Activated CD4-positive, CD25-positive, alpha-beta regulatory T cell (primary cell): ENCODE measurements at places on chromosomes 4 and X.

GRCh38 chr4:46844325-46844917, 64.6 kb downstream of the COX7B2 start:
- no peak for DNase-seq

DNA sequence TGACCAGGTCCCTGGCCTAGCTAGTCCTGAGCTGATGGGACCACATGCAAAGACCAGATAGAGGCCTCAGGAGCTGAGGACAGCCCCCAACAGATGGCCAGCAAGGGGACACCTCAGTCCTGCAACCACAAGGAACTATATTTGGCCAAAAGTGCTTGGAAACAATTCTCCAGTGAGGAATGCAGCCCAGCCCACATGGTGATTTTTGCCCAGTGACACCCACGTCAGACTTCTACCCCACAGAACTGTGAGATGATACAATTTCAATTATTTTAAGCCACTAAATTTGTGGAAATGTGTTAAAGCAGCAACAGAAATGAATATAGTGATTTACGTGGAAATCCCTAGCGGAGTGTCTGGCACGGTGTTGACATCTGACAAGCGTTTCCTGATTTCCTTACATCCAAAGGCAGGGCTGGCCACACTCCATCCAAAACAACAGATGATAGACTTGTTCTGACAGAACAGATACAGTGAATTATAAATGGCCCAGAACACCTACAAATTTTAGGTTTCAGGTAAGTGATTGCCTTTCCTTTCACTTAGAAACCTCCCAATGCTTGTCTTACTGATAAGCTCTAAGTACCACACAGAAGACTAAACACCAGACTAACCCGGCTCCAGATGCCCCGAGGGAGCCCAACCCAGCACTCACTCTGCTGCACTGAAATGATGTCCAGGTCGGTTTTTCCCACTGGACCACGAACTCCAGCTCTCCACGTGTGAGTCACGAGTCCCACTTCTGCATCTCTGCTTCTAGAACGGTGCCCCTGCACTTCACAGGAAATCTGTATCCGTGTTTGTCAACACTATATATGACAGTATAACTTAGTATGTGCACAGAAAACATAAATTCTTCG, 5.8 kb downstream of the AFAP1 start:
- no peak for DNase-seq

DNA sequence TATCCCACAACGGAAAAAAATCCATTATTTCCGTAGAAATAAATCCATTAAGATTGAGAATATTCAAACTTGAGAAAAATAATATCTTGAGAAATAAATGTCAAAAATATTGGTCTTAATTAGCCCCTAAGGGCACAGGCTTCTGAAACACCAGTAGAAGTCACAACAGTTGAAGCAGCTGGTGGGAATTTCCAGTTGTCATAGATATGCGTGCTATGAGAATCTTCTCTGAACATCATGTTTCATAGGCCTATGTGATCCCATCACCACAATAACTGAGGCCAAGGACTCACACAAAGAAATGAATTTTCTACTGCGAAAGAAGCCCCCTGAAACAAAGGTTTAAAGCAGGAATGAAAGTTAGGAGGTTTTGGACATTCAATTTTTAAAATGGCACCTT, 292.0 kb downstream of the DTHD1 start:
- DNase-seq, result no peak

DNA sequence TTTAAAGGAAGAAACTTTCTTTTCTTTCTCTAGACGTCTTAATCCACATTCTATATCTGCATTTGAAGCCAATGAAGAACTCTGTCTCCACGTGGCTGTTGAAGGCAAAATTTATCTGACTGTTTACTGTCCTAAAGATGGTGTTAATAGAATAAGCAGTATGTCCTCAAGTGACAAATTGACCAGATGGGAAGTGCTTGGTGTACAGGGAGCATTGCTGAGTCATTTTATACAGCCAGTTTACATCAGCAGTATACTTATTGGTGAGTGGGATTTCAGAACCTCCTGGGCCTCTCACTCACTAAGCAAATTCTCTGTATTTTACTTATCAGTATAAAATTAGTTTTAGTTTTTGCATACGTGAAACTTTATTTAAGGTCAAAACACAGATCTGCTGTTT, 33.7 kb downstream of the ADAD1 start:
- DNase-seq, result no peak

GRCh38 chr4:61162116-61162515, 38.0 kb upstream of the ADGRL3 start:
- DNase-seq, result no peak

DNA sequence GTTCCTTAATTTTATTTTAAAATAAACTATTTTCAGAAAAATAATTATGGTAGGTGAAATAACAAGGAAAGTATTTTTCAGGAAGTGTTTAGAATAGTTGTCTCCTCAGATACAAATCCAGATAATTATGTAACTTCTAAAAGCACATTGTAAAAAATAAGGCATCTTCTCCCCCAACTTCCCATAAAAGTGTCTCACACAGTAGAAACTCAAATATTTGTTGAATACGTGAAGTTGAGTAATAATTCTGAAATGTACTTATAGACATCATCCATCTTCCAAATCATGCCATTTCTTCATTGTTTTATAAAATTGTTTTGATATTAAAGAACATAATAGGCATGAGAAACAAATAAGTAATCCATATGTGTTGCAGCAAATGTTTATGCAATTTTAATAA, 18.0 kb downstream of the SHISA3 start:
- DNase-seq, result no peak

DNA sequence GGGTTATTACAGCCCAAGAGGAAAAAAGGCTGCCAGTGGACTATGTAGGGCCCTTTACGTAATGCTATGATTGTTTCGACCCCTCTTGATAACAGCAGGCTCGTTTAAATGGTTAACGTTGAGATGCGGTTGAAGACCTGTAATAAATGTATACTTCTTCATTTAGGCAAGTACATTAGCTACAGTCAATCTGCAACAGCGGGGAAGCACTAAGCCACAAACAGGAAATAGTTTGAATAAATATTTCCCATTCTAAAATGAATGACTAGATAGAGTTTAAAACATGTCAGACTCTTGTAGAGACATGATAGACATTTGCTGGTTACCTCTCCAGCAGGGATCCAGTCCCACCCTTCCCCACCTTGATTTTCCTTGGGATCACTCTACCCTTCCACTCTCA, 38.1 kb upstream of the STIM2 start:
- no peak for DNase-seq

DNA sequence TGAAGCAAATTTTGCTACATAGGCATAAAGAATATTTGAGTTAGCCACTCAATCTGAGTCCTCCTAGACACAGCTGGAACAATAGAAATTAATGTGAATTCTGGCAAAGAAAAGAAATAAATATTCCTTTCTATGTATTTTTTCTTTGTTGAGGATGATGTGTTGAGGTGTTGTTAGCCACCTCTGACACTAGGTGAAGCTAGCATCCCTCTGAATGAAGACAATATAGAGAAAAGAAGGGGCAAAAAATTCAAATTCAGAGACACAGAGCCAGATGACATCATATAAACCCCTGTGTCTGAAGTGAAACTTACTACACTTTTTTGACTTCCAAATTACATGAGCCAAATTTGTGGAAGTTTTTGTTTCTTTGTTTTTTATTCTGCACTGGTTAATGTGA, 34.6 kb upstream of the TMPRSS11D start:
- DNase-seq, result no peak

DNA sequence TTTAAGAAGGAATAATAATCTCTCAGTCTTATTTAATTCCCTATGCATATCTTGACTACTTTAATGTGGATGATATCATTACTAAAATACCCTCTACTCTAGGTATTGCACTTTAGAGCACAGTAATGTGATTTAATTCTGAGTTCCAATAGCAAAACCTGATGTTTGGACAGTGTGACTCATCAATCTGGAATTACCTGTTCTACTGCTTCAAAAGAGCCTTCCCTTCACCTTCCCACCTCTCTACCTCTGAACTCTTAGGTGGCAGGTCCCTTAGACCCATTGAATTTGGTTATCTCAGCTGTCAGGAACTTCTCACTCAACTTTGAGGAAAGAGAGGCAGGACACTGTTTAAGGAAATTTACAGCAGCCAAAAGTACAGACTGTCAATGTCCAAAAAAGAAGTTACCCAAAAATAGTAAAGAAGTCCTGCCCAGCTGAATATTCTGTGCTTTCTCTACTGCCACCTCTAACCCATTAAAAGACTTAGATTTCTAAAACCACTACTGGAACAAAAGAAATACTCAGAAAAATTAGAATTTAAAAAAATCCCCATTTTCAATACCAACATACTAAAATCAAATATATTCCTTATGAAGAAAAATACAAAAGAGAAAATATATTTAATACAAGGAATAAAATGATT, 123.1 kb upstream of the GPM6A start:
- no peak for DNase-seq

GRCh38 chrX:121479406-121479805, 432.0 kb downstream of the GLUD2 start:
- DNase-seq, result no peak

DNA sequence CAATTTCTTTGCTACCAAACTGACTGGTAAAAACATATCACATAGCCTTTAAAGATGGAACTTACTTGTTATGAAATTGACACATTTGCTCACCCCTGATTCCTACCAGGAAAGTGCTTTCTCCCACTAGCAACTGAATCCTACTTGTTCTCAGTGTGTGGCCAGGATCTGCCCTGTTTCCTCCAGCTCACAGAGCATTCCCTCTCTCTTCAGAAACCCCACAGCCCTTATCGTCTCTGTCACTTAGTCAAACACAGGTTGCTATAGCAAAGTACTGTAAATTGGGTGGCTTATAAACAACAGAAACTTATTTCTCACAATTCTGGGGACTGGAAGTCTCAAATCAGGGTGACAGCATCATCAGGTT, 265.2 kb upstream of the BOD1L1 start:
- no peak for DNase-seq

DNA sequence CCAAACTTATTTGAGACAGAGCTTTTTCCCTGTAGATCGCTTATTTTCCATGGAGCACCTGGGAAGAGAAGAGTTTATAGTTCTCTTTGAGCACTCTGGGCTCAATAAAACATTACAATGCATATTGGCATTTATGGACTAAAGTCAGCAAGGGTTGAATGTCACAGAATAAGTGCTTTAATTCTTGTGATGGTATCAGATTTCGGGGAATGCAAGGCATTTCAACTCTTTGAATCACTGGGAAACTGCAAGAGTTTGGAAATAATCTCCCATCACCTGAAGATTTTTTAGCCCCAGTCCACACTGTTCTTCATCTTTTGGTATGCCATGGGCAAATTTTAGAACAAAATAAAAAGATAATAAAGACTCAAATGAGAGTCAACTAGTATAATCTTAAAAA, 111.5 kb upstream of the WDFY3 start:
- no peak for DNase-seq

GRCh38 chr4:83772685-83773084, 236.8 kb downstream of the GPAT3 start:
- DNase-seq, result no peak

DNA sequence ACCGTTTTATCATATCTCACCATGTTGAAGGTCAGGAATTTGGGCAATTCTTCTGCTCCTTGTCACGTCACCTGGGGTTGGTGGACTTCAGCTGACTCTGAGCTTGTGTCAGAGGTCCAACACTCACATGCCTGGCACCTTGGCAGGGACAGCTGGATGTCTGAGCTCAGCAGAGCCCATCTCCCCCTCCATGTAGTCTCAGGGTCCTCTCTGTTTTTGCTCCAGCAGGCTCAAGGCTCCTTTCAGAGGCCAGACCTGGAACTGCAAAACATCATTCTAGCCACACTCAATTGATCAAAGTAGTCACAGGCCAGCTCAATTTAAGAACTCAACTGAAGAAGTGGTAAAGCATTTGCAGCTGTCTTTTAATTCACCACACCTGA, 45.4 kb downstream of the EDNRA start:
- DNase-seq, result no peak

DNA sequence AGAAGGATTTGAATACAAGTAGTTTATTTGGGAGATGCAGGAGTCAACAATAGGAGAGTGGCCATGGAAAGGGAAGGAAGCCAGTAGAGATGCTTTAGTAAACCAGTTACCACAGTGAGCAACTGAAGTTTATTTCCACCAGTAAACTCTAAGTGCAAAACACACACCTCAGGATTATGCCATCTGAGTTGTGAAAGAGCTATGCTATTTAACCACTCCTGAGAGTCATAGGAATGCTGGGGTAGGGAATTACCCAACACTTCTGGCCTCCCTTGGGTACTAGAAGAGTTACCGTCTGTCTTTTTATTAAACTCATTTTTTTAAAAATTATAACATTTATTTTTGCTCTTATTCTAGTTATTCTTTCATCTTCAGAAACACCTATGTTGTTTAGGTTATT, 834.6 kb upstream of the AMOT start:
- DNase-seq, result no peak

DNA sequence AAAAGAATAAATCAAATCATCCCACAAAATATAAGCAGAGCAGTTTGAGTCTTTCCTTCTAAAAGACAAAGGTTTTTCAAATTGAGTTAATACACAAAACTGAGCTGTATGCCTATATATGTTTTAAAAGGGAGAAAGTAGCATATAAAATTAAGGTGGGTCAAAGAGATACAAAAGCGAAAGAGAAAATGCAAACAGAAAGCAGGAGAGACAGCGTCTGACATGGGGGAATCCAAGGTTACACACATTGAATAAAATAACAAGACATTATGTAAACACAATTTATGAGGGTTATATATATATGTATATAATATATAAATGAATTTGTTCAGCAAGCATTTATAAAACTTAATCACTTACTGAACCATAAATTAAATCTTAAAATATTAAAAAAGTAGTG, 276.1 kb upstream of the LCORL start:
- no peak for DNase-seq

DNA sequence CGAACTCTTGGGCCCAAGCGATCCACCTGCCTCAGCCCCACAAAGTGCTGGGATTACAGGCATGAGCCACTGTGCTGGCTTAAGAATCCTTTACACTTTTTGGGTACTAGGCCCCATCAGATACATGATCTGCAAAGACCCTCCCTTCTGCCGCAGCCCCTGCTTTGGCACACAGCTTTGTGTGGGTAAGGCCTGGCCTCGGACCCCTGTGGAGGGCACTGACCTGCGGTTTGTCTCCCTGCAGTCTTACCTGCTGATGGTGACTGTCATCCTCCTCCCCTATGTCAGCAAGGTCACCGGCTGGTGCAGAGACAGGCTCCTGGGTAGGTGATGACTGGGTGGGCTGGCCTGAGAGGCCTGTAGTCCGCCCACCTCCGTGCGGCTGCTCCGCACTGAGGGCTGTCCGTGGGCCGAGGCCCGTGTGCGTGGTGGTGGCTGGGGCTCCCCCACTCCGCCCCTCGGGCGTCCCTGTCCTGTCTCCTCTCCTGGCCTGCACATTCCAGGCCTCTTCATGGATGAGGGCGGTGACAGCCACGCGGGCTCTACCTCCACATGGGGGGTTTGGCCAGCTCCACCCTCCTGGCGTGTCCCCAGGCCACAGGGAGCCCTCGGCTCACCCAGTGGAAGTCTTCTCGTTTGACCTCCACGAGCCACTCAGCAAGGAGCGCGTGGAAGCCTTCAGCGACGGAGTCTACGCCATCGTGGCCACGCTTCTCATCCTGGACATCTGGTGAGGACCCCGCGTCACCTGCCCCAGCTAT, 18.0 kb downstream of the DGKQ start:
- DNase-seq, result no peak
